Urothelium cell line (cell line): ENCODE measurements at places on chromosomes 4 and X.

DNA sequence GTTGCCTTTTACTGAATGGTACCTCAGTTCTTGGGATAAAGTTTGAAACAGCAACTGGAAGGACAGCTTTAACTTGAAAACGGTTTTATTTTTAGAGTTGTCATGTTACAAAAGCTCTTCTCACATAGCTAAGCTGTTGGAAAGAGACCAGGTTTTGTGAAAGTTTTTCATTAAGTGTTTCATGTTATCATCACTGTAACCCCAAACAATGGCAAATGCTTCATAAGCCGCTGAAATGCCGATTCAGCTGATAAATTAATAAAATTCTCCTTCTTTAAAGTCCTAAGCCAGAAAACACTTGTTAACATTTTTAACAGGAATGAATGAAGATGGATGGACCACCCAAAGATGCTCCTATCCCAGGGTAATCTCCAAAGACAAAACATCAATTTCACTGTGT is 76.1 kb upstream of the IRF2 start:
- no peak for DNase-seq

DNA sequence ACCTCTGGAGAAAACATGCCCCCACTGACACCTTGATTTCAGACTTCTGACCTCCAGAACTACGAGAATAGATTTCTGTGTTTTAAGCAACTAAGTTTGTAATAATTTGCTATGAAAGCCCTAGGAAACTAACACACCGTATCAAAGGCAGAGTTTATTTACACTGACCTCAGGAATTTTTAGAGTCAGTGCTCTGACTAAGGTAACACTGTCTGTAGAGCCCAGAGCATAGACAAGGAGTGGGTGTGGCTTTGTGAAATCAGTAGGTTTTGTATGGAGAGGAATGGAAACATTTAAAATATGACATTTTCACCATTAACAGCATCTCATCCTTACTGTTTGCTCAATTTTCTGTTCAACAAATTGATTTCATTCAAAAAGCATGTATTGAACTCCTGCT is 764.4 kb upstream of the PCDH10 start:
- DNase-seq, result no peak

- DNase-seq, result peak; percentile 71
Observed at GRCh38 chr4:145299380-145300076, 119.1 kb upstream of the OTUD4 start.

DNA sequence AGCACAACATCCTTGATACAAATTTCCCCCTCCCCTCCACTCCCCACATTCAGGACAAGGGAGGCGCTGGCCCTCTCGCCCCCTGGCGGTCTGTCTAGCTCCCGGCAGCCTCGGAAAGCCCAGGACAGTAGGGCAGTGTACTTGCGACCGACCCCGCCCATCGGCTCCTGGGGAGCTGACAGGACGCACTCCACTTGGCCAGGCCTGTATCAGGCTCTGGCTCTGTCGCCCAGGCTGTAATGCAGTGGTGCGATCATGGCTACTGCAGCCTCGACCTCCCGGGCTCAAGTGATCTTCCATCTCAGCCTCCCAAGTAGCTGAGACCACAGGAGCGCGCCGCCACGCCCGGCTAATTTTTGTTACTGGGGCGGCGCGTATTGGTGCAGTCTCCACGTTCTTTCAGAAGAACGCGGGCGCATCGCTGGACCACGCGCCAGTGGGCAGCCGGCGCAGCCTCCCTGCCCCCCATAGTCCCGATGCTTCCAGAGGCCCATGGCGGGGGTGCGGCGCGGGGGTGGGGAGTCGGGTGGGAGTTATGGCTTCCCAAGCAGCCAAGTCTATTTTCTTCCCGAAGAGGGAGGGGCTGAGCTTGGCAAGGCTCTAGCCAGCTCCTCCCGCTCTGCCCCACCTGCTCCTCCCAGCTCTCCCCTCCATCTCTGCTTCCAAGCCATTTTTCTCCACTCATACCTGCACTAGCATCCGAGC is 7.8 kb upstream of the AKAP14 start:
- DNase-seq, result peak; percentile 67

GRCh38 chr4:155428128-155428527 is 51.4 kb upstream of the MAP9 start:
- DNase-seq, result no peak

DNA sequence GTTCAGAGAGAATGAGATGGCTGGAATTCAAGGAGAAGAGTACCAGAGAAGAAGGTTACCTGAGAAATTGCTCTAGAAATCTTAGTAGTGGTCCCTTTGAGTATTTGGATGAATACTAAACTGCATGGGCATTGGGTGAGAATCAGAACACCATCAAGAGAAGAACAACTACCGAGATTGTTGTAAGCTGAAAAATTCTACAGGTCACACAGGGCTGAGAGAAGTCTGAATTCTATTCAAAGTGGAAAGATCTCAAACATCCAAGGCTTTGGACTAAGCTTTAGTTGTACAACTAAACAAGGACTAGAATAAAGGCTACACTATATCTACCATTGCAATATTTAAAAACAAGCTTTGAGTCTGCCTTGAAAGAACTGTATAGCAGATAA is 40.8 kb downstream of the LRBA start:
- no peak for DNase-seq

DNA sequence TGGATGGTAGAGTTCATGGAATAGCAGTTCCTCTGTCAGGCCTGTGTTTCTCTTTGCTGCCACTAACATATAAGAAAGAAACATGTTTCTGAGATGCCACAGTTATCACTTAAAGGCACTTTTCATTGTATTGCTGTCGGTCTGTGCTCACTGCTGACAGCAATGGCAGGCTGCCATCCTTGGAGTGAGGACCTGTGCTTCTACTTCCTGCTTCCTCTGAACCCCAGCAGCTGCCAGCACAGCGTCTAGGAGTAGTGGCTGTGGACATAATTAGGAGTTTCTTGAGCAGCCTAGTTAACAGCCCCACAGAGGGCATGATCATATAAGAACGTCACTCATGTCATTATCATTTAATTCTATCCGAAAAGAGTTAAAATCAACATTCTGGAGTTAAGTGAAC is 30.5 kb downstream of the F11 start:
- DNase-seq, result no peak

DNA sequence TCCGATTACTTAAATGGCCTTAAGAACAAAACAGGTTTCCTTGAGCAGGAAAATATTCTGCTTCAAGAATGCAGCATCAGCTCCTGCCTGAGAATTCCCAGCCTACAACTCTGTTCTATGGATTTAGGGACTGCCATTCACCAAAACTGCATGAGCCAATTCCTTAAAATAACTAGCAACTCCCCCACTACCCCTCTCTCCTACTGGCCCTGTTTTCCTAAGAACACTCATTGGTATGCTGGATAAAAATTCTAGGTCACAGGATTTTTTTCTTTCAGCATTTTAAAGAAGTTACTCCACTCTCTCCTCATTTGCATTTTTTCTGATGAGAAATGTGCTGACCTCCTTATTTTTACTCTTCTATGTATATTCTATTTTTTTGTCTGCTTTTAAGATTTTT is 347.1 kb downstream of the IDS start:
- no peak for DNase-seq
